CD4-positive, alpha-beta T cell treated with Interleukin-2 at 100 ng/mL for 4 hours (primary cell): ENCODE measurements at places on chromosomes 4 and X.

DNA sequence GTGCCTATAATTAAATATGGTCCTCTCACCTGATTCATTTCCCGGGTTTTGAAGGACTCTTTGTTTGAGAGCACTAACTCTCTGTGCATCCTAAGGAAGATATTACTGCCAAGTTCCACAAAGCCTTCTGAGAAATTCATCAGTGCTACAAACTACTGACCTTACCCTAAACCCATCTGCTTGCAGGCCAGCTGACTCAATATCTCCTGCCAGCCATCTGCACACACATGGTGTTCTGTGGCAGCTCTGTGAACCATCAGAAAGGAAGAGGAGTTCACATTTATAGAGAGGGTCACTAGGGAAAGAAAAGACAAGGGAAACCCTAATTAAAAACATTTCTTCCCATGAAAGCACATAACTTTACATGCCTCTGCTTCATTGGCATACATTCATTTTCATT lies 156.7 kb downstream of the ATP10D start:
- DNase-seq: no peak

DNA sequence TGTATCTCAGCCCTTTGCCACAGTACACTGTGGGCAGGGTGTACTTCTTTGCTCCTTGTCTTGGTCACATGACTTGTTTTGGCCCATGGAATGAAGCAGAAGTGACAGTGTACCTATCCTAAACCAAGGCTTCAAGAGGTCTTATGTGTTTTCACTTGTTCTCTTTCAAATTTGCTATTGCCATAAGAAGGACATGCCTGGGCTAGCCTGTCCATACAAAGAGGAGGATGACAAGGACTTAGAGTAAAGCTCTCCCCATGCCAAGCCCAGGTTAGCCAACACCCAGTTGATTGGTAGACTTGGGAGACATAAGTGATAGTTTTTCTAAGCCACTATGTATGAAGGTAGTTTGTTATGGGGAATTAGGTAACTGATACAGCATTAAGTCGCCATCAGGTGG lies 141.1 kb upstream of the MID1 start:
- no peak for DNase-seq

DNA sequence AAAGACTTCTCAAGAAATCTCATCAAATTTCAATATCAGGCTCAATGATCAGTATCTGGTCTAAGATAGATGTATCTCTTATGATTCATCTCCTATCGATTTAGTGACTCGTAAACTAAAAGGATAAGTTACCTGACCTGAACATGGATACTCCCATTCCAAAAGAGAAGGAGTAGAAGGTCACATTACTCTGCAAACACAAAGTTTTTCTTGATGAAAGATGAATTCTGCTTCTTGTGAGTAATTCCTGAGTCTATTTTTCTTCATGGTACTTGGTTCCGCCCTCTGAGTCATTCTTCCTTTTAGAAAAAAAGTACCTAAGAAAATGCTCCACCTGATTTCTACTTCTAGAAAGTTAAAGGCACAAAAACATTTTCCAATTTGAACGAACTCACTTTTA lies 223.1 kb upstream of the SLIT2 start:
- no peak for DNase-seq

DNA sequence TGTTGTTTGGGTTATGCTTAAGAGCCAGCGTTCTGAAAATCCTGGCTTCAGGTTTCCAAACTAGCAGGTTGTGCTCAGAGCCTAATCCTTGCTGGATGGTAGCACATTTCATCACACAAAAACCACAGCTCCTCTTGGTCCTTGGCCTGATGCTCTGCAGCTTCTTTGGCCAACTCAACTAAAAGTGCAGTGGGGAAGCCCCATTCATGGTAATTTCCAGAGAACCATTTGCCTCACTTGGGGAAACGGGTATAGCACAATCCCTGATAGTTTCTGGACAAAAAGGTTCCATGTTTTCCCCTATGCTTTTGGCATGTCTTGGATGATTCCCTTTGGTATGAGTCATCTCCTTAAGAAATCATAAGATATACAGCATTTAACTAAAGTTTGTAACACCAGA lies 78.7 kb downstream of the SYNPO2 start:
- DNase-seq: no peak

GRCh38 chr4:30653291-30653690 lies 66.9 kb upstream of the PCDH7 start:
- no peak for DNase-seq

DNA sequence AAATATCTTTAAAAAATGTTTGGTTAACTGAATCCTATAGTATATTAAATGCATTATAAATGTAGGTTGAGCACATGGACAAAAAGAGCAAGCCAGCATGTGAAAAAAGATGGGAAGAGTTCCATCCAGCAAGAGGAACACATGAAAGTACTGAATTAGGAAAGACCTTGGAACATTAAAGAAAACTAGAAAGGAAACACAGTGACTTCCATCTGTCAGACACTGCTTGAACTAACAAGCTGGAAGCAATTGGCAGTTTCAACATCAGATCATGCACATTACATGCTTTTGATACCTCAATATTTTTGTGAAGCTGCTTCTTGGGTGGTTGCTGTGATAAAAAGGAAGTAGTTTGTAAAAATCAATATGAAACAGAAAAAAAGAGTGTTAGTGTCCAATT lies 626.8 kb upstream of the GNPDA2 start:
- DNase-seq: no peak

- DNase-seq: no peak
Measured at GRCh38 chr4:189858435-189858834, 82.2 kb upstream of the FRG1 start.

DNA sequence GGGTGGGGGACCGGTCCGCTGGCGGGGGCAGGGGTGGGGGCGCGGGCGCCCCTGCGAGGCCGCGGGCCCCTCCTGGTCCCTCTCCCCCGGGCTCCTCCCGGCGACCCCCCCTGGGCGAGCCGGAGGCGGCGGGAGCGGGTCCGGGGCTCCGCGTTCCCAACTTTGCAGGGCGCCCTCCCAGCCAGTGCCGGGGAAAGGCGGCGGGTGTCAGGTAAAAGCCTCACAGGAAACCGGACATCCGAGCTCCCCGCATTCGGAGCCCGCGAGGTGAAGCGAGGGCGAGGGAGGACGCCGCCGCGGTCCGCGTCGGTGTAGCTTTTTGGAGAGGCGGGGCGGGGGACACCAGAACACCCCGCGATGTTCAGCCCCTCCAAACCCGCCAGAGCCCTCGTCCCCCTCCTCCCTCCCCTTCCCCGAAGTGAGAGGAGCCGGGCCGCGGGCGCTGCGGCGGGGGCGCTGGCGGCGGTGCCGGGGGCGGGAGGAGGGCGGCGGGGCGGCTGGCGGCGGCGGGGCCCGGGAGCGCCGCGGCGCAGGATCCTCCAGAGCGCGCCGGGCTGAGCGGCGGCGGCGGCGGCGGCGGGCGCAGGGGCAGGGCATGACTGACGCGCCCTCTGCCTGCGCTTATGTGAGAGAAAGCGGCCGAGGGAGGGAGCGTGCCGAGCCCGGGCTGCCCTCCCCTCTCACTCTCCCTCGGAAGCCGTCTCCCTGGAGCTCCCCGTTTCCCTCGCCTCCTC lies at the start of gene VEGFC:
TSS of gene VEGFC (minus strand) at position 597 of the 734 bp plus-strand sequence. CDS start 611 bp downstream, outside the sequence.
- no peak for DNase-seq

DNA sequence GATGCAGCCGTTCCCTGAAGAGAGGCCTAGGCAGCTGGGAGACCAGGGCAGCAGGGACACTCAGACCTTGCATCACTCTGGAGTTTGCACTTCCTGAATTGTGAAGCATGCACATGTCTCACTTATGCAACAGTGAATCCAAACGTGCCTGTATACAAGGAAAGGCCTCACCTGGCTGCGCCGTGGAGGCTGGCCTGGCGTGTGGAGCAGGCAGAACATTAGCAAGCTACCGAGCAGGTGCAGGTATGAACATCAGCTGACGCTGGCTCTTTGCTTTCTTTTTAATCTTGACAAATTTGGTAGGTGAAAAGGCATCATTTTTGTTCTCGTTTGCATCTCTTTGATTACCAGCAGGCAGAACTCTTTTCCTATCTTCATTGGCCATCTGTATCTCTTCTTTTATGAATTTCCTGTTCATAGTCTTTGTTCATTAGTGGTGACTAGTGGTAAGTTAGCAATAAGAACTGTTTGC lies 37.1 kb upstream of the IRAK1 start:
- peak; percentile 5 for DNase-seq
